Stimulated activated CD4-positive, alpha-beta T cell treated with anti-CD3 and anti-CD28 coated beads, Interleukin-4, amount 100 ng/mL, for 1 hour (primary cell): ENCODE measurements at places on chromosomes 4 and X.

DNA sequence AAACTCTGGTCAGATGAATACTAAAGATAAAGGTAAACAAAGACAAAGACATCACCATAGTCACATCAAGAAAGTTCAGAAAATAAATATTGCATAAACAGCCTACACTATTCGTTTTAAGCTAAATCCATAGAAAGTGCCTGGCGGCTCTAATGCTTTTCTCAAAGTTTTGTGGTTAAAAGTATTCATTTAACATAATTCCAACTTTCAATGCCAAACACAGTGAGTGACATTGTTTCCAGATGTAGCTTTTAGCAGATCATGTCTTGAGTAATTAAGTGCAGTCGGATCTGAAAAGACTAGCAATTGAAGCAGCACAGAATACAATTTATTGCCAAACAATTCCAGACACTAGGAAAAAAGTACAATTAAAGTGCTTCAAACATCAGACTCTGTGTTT, 287.1 kb upstream of the ADGRL3 start:
- no peak for DNase-seq

GRCh38 chr4:77465271-77465670, 140.3 kb upstream of the CXCL13 start:
- no peak for DNase-seq

DNA sequence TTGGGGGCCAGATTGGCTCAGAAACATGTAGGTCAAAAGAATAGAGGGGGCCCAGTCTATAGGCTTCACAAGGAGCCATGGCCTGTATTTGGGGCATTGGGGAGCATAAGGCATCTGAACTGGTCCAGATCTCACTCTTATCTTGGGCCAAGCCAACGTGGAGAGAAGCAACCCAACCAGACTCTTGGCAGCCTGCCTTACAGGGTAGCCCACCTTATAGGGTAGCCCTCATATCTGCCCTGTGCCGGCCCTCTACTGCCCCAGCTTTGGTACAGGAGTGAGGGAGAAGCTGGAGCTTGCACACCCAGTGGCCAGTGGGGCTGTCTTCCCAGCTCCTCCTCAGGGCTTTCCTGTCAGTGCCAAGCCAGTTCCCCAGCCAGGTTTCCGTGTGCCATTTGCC, 142.2 kb downstream of the AMMECR1 start:
- no peak for DNase-seq

DNA sequence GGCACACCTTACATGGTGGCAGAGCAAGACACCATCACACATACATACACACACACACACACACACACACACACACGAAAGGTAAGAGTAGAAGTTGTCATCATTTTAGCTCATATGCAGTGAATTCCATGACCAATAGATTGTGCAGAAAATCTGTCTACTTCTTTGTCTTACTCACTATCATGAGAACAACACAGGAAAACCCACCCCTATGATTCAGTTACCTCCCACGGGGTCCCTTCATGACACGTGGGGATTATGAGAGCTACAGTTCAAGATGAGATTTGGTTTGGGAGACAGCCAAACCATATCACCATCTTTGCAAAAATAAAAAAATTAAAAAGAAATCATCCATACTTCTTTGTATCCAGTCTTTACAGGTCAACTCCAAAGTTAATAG, 221.1 kb downstream of the BMPR1B start:
- DNase-seq = peak; percentile 3

DNA sequence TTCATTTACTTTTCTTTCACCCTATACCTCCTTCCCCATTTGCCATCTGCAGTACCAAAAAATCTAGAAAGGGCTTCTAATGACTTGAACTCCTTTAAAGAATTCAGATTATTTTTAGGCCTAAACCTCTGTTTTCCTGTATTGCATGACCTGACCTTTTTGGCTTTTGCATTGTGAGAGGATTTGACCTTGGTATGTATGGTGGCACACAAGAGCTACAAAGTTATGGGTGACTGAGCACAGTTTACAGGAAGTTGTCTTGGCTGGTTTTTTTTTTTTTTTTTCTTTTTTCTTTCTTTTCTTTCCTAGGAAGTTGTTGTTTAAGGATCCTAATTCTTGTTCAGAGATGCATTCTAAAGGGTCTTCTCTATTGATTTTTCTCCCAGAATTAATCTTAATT, 32.0 kb upstream of the MTMR8 start:
- no peak for DNase-seq

DNA sequence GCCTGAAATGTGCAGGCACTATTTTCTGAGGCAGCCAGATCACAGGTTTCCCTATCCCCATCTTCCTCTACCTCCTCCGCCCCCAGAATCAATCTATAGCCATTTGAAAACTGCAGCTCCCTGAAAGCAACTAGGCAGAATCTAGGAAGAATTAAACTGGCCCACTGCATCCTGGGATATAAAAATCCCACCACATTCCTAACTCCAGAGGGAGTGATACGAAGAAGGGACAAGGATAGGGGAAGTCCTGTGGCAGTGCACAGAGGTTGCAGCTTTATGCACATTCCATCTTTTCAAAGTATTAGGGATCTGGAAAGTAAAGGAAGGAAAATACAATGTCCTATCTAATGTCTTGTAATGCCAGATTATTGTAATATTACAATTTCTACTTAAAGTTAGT, 18.3 kb upstream of the HERC3 start:
- DNase-seq = no peak

- no peak for DNase-seq
Measured at GRCh38 chr4:185341841-185342240, 53.9 kb downstream of the LRP2BP start.

GRCh38 chrX:4668802-4669536, 955.5 kb upstream of the PRKX start:
- DNase-seq = no peak

DNA sequence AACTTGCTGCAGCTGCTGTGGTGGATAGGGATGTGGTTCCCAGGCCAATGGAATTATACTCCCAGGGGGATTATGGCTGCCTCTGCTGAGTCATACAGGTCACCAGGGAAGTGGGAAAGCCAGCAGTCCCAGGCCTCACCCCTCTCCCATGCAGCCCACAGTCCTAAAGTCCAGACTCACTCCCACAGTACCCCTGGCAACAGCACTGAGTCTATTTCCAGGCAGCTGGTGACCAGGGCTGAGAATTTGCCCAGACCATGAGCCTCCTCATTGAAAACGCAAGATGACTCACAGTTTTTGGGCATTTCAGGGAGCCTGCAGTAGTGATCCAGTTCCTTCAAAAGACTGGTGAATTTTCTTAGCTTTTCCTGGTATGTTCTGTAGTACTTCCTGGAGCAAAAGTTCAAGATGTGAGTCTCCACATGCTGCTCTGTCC, 137.6 kb downstream of the NPNT start:
- no peak for DNase-seq

DNA sequence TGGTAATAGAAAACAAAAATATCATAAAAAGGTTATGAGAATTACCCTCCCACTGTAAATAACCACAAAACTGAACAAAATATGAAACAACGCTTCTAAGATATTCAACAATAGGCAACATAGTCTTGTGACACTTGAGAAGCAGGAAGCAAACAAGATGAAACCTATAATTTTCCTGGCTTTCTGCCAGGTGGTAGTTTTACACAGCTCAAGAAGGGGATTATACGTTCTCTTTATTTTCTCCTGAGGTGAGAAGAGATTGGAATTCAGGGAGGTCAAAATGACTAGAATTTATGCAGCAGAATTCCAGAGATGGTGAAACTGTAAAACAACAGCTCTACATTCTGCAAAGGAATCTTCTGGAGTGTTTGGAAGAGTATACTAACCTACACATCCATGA, 186.0 kb downstream of the HHIP start:
- DNase-seq = no peak

GRCh38 chr4:76326515-76326914, 20.0 kb downstream of the STBD1 start:
- no peak for DNase-seq

- DNase-seq = no peak
Measured at GRCh38 chr4:95466791-95467190, 82.0 kb downstream of the UNC5C start.

DNA sequence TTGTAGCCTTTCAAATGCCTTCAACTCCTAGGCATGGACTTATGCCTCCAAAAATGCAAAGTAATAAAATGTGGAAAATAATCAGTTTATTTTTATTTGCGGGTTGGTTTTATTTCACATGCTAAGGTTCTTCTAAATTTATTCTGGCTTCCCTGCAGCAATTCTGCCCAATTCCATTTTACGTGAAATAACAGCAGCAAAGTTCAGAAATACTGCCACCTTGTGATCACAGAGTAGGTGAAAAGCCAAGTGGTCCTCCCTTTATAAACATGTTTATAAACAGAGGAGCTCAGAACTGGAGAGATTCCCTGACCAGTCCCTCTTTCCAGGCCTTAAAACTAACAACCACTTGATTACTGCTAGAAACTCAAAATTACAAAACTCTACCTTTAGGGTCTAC, 14.7 kb upstream of the DCHS2 start:
- DNase-seq = no peak

DNA sequence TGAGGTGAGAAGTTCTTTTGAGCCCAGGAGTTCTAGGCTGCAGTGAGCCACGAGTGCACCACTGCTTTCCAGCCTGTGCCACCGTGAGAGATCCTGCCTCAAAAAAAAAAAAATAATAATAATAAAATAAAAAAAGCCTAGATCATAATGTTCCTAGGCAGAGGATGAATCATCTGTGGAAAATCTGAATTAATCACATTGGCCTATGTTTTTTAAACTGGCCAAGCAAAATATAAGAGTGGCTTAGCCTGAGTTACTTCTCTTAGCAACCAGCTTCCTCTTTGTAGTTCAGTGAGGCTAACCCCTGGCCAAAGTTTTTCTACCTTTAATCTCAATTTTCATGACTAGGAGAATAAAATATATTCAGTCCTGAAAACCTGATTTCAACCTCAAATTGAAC, 614.6 kb downstream of the PPP4R3C start:
- no peak for DNase-seq

DNA sequence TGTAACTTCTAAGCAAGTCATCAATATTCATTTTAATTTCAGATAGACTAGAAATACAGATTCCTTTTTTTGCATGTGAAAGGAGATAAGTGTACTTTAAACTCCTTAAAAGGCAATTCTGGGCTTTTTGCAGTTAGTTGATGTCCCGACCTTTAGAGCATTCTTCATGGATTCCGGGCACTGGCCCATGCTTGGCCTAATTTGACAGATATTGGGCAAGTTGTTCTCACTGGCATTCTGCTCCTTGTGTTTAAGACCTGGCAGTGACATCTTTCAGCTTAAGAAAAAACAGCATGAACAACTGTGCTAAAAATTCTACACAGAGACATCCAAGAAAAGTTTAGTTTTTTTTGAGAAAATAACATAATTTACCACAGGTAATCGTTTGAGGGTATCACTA, 1037.2 kb downstream of the PCDH18 start:
- no peak for DNase-seq

GRCh38 chr4:18012134-18012806, 9.3 kb downstream of the LCORL start:
- DNase-seq = no peak

GRCh38 chr4:39877971-39878370, 99.7 kb downstream of the PDS5A start:
- DNase-seq = no peak

GRCh38 chr4:94621491-94622080, 136.2 kb upstream of the BMPR1B start:
- DNase-seq = no peak

DNA sequence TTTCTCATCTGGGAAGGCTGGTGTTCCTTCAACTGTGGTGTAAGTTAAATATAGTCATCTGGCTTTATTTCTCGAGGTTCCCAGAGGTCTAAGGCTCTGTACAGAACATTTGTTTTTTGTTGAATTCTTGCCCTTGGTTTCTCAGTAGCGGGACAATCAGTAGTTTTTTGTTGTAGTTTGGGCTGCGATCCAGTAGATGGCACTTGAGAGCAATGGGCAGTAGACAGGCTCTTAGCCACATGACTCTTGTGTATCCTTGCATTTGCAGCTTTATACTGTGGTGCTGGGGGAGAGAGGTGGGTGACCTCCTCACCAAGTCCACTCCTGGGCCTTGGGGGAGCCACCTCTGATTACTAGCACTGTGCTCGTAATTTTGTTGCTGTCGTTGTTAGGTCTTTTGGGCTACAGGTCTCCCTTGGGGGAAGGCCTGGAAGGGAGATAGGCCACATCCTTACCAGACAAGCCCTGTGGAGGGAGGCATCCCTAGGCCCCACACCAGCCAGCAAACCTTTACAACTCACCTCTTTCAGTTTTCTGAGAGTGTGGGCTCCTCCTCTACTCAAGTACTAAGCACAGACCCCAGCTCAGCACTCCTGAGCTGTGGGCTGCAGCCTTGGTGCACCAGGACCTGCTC, 8.1 kb downstream of the ETDB start:
- peak; percentile 19 for DNase-seq

GRCh38 chr4:98638661-98639060, 19.8 kb downstream of the TSPAN5 start:
- no peak for DNase-seq

- no peak for DNase-seq
Measured at GRCh38 chr4:74437866-74438265, 7.1 kb upstream of the AREG start.

GRCh38 chr4:2348786-2349185, 69.7 kb downstream of the ZFYVE28 start:
- DNase-seq = no peak

- DNase-seq = no peak
Measured at GRCh38 chr4:8215001-8215427, 15.9 kb downstream of the SH3TC1 start.

GRCh38 chrX:78075787-78076389, 28.2 kb upstream of the PGK1 start:
- no peak for DNase-seq

- DNase-seq = no peak
Measured at GRCh38 chr4:1962980-1963379, 45.8 kb downstream of the NELFA start.

GRCh38 chrX:106177982-106178321, 9.8 kb downstream of the PWWP3B start:
- no peak for DNase-seq

DNA sequence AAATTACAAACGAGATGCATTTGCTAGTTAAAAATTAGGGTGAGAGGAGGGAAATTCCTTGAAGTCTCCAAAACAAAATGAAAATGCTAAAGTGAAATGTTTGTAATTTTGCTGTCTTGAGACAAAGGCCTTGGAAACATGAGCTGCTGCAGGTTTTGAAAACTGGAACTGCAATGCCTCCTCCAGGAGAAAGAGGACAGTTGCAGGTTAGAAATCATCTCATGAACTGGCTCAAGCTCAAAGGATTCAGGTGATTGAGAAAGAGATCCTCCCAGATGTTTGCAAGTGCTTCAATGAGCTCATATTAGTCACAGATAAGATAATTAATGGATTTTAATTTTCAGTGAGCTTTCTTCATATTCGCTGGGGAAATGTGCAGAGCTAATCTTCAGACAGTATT, 32.4 kb downstream of the SMPX start:
- DNase-seq = no peak
